ENCODE measurements at places on chromosomes 7 and 10. TPM values are rescaled to one million over a fixed set of nuclear protein-coding genes. Genes with fewer than 3 reads are reported as not detected.

Gene NODAL
- not detected for total RNA-seq

Gene DDIT4
- total RNA-seq, result 124 TPM

Gene GLCCI1
- 23.7 TPM for total RNA-seq

DNA sequence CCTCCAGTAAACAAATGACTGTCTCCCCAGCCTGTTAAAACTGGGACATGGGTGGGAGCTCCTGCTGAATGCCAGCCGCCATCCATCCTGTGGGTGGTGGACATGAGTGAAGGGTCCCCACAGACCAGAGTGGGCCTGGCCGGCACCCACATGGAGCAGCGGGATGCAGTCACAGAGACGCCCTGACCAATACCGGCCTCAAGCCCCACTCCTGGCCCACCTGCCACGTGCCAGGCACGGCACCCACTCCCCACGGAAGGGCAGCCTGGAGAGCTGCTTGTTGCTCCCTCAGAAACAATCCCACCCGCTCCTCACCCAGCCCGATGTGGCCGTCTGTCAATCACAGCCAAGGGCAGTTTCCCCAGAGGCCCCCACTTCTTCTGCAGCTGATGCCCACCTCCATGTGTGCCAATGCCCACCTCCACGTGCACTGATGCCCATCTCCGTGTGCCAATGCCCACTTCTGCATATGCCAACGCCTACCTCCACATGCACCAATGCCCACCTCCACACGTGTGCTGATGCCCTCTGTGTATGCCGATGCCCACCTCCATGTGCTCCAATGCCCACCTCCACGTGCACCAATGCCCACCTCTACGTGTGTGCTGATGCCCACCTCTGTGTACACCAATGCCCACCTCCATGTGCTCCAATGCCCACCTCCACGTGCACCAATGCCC lies 42.8 kb upstream of the DNAAF5 start:
- DNase-seq, result no peak

GRCh38 chr10:124281666-124282065 lies 137.1 kb downstream of the OAT start:
- no peak for DNase-seq

DNA sequence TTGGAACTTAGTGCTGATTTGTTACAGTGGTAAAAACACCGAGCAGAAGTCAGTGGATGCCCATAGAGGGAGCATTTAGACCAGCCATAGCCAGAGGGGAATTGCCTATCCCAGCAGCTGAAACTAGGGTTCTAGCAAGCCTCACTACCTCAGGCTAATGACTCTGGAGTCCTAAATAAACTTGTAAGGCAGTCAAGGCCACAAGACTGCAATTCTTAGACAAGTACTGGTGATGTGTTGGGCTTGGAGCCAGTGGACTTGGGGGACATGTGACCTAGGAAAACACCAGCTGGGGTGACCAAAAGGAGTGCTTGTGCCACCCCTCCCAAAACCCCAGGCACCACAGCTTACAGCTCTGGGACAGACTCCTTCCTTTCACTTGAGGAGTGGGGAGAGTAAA lies 209.0 kb downstream of the MAGI2 start:
- no peak for DNase-seq

- peak; percentile 66 for DNase-seq
Observed at GRCh38 chr10:22801785-22802184, 87.4 kb upstream of the PIP4K2A start.

Measured in skin of body (tissue), 3 donors.